ENCODE measurements at places on chromosomes 12 and 14. TPM values are rescaled to one million over a fixed set of nuclear protein-coding genes. Genes with fewer than 3 reads are reported as not detected.

GUCY2C gene
- polyA plus RNA-seq, result 0.16 TPM

HOXC4 gene
- polyA plus RNA-seq, result 9.1 TPM

CCDC177 gene
- not detected for polyA plus RNA-seq

RAB15 gene
- polyA plus RNA-seq, result 36.7 TPM

NR1H4 gene
- polyA plus RNA-seq, result not detected

APOLD1 gene
- 7.3 TPM for polyA plus RNA-seq

A2ML1 gene
- 0.14 TPM for polyA plus RNA-seq

MSI1 gene
- polyA plus RNA-seq, result 4.4 TPM

FOXA1 gene
- not detected for polyA plus RNA-seq

HOXC6 gene
- 4.7 TPM for polyA plus RNA-seq

BBOF1 gene
- 6.6 TPM for polyA plus RNA-seq

BIN2 gene
- polyA plus RNA-seq, result 2.2 TPM

FAM216A gene
- polyA plus RNA-seq, result 15.1 TPM

EXOC3L4 gene
- 0.80 TPM for polyA plus RNA-seq

ATF7 gene
- polyA plus RNA-seq, result 49.7 TPM

TMEM117 gene
- polyA plus RNA-seq, result 8.5 TPM

TMEM229B gene
- 0.39 TPM for polyA plus RNA-seq

SIX1 gene
- 59.4 TPM for polyA plus RNA-seq

CLEC6A gene
- polyA plus RNA-seq, result not detected

TMTC1 gene
- 43.9 TPM for polyA plus RNA-seq

PDE3A gene
- polyA plus RNA-seq, result 7.9 TPM

SERPINA10 gene
- 0.03 TPM for polyA plus RNA-seq

GYS2 gene
- polyA plus RNA-seq, result 0.24 TPM

AHNAK2 gene
- 12.7 TPM for polyA plus RNA-seq

PLEKHD1 gene
- polyA plus RNA-seq, result 0.68 TPM

DPF3 gene
- polyA plus RNA-seq, result 4.6 TPM

PTPN21 gene
- polyA plus RNA-seq, result 57.3 TPM

IGFBP6 gene
- 59.2 TPM for polyA plus RNA-seq

C14orf39 gene
- 1.8 TPM for polyA plus RNA-seq

CCDC63 gene
- 0.11 TPM for polyA plus RNA-seq

BCL7A gene
- 16.8 TPM for polyA plus RNA-seq

CD4 gene
- polyA plus RNA-seq, result 5.6 TPM

GRIP1 gene
- 1.1 TPM for polyA plus RNA-seq

WNT1 gene
- not detected for polyA plus RNA-seq

FAM181A gene
- polyA plus RNA-seq, result not detected

MIP gene
- 0.35 TPM for polyA plus RNA-seq

LRRC10 gene
- 0.05 TPM for polyA plus RNA-seq
